Stimulated activated naive CD4-positive, alpha-beta T cell treated with Interleukin-2 at 50 U/mL for 16 hours (primary cell): ENCODE measurements at places on chromosomes 12 and 14.

GRCh38 chr12:7171854-7172253 lies 17.6 kb upstream of the PEX5 start:
- DNase-seq: no peak

DNA sequence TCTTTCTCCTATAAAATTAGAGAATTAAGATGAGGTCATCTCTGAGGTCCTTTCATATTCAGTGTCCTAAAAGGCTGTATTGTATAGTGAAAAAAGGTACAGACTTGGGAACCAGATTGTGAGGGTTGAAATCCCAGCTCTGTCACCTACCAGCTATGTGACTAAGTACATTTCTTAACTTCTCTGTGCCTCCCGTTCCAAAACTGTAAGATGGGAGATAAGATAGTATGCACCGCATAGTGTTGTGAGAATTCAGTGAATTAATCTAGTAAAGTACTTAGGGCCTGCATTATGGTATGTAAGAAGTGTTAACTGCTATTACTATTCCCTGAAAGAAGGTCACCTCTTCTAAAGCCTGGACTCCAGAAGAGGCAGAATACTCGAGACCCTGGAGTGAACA lies 60.6 kb downstream of the GNG2 start:
- no peak for DNase-seq

- DNase-seq: peak; percentile 35
Measured at GRCh38 chr12:45726603-45727300, 2.8 kb upstream of the ARID2 start.

- no peak for DNase-seq
Measured at GRCh38 chr12:3278681-3279414, 201.7 kb downstream of the TSPAN9 start.

DNA sequence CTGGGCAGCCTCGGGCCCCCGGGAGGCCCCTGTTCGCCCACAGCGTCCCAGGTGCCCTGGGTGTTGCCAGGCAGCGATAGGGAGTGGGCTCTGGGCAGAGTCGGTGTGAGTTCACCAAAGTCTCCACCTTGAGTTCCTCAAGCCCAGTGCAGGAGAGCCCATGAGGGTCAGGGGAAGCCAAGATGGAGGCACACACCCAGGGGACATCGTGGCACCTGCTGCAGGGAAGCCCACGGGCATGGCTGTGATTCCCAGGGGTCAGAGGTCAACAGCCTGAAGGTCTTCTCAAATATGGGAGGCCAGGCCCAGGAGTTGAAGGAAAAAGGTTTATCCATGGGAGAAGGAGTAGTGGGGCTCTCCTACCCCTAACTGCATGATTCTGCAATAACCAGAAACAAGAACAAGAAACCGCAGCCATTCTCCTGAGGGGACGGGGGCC lies 148.8 kb downstream of the ADGRD1 start:
- no peak for DNase-seq

GRCh38 chr14:95519699-95520098 lies 3.2 kb upstream of the SYNE3 start:
- DNase-seq: peak; percentile 69

DNA sequence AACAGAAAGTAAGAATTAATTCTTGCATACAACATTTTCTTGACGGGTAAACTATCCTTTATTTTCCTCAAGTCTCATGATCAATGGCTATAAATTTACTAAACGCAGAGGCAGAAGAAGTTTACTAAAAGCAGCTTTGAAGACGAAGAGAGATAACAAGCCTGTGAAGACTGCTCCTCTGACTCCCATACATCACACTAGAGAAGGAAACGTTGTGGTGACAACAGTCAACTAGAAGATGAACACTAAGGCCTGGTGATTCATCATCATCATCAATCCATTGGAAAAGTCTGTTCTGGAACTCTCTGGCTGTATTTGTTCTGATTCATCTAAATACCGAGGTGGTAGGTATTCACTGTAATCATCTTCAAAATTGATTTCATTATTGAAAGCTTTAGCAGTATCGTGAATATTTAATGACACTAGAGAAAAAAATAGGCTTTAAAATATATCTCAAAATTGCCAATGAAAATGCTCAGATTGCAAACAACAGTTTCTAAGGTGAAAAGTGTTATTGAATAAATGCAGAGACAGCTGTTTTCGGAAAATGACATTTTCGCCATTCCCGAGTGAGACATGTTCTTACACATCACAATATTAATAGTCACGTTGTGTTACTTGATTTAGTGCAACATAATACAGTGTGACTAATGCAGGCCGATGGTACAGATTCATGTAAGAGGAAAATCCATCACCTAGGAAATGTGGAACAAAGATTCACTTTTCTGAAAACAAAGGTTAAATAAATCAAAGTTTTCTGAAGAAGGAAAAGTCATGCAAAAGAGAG lies 260.5 kb downstream of the C12orf50 start:
- no peak for DNase-seq

GRCh38 chr12:3313675-3314663 lies 177.0 kb upstream of the PRMT8 start:
- no peak for DNase-seq

DNA sequence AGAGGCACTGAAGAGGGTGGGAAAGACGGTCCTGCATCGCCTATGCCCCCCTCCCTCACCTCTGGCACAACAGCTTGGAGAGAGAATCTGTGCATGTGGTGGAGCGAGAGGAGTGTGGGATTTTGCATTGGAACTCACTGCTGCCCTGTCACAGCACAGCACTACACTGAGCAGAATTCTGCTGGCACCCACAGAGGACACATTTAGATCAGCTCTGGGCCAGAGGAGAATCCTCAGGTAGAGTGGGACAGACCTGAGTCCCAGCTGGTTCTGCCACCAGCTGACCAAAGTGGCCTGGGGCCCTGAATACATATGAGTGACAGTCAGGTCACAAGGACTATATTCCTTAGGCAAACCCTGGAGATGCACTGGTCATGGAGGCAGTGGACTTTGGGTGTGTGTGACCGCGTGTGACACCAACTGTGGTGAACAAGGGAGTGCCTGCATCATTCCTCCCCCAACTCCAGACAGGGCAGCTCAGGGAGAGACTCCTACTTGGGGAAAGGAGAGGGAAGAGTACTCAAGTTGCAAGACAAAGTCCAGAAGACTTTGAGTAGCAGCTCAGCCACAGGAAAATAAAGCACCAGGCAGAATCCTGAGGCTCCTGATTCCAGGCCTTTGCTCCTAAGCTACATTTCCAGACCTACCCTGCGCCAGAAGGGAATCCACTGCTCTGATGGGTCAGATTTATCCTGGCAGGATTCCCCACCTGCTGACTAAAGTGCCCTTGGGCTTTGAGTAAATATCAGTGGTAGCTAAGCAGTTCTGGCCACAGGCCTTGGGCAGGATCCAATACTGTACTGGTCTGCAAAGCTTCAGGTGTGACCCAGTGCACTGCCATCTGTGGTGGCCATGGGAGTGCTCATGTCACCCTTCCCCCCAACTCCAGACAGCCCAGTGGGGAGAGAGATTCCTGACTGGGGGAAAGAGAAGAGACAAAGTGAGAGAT lies 10.6 kb upstream of the ACOT1 start:
- no peak for DNase-seq

GRCh38 chr12:132392389-132393244 lies 63.2 kb upstream of the GALNT9 start:
- DNase-seq: no peak

DNA sequence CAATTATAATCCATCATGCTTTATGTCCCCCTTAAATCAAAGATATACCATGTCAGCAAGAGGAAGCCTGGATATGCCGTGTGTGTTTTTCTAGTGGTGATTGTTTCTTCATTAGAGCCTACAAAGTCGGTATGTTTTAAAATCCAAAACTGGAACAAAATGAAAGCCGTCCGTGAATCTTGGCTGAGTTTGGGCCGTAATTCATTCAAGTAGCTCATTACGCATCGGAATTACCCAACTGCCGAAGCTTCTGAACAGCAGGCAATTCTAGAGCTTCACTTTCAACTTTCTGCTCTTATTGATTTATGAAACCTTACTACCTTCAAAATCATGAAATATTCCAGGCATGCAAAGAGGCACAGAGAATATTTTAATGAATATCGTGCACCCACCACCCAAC lies 224.7 kb downstream of the AACS start:
- DNase-seq: no peak

GRCh38 chr12:104825408-104825807 lies 132.7 kb downstream of the SLC41A2 start:
- no peak for DNase-seq

DNA sequence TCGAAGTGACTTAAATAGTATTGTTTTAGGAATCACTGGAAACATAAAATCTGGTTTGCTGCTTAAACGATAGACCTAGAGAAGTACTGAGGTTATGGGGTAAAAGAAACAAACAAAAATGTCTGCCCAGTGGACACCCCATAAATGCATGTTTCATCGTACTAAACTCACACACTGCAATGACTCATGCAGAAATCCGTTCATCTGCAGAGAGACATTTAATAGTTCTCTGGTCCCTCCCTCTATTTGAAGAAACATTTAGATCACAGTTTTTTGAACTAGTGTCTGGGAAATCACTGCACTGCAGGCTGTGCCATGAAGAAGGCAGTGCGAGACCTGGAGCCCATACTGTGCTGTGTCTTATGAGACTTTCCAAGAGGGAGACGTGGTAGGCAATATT lies 25.5 kb downstream of the SLC17A8 start:
- no peak for DNase-seq

DNA sequence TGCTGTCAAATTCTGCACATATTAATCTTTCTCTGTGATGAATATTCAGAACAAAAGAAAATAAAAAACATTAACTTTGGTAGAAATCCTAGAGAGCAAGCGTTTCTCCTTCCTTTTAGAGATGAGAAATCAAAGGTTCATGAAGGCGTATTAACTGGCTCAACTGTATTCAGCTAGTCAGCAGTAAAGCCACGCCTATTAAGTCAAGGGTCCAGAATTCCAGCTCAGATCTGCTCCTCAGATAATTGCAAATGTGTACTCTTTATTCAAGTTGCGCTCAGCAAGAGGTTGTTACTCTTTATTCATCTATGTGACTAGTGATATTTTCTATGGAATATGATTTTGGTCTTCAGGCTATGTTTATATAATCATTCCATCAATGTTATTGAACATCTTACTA lies 13.1 kb upstream of the POC1B start:
- DNase-seq: no peak

DNA sequence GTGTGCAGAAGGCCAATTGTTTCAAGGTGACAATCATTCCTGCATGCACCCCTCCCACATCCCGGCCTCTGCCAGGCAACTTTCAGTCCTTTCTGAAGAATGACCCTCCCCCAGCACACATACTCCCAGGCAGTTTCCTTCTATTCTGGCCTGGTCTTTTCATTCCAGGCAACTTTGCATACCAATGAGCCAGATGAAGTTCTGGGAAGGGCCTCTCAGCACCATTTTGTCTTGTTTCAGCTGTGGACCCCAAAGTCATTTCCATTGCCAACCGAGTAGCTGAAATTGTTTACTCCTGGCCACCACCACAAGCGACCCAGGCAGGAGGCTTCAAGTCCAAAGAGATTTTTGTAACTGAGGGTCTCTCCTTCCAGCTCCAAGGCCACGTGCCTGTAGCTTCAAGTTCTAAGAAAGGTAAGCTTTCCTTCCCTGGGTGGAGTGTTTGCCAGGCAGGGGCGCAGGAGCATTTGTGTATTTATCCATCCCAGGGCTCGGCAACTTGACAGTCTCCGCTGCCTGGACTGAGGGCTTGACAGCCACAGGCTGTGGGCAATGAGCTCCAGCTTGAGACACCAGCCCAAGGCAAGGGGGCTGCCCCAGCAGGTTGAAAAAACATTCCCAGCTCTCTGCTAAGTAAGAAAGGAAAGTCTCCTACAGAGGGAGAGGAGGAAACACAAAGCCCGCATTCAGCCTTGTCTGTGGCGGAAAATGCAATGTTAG lies 16.4 kb downstream of the BCL2L14 start:
- DNase-seq: no peak

DNA sequence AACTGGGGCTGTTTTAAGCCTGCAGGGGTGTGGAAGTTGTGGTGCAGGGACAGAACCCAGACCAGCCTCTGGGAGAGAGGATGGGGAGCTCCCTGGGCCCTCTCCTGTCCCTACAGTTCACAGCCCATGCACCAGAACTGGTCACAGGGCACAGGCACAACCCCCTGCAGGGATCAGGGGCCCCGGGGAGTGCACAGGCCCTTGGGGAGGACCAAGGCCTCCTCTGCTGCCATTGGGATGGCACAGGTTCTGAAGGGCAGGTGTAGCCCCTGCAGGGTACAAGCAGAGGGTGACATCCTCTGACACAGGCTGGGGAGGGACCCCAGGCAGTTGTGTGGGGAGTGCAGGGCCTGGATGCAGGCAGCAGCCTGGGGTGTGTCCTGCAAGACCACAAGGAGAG lies 66.4 kb upstream of the SFSWAP start:
- no peak for DNase-seq

DNA sequence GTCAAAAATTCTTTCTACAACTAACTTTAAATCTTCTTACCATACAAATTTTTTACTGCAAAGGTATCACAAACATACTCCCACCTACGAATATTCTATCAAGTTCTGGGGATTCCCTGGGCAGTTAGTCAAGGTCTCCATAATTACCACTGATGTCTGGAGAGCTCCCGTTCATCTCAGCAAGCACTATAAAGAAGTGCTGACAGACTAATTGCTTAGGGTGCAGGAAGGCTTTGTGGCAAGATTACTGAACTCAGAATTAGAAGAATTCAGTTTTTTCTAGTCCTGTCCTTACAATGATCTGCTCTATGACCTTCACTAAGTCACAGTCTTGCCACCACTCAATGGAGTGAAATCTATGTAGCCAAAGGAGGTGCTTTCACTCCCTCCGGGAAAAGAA lies 61.5 kb downstream of the DUSP16 start:
- no peak for DNase-seq

- no peak for DNase-seq
Measured at GRCh38 chr12:40184493-40185302, 40.1 kb upstream of the LRRK2 start.

DNA sequence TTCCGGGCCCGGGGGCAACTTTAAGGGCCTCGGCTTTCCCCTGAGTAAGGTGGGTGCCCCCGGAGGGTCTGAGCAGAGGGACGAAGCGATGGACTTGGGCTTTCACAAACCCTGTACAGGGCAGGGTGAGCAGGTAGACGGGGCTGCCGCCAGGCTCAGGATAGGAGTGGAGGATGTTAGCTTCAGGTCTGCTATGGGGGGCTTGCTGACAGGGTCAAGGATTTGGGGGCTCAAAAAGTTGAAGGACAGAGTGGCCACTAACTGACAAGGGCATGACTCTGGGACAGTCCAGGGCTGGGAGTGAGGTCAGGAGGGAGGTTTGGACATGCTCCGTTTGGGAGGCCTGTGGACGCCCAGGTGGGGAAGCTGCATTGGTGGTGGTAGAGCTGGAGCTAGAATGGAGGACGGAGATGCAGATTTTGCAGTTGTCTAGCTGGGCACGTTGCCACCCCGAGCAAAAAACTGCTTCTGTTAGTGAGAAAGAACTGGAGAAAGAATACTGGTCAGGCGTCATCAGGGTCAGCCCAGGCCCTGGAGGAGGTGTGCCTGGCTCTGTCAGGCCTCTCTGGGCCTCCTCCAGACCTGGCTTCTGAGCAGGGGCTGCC lies 113.3 kb downstream of the ADGRD1 start:
- no peak for DNase-seq

GRCh38 chr12:122318607-122319605 lies 52.6 kb upstream of the VPS33A start:
- no peak for DNase-seq

DNA sequence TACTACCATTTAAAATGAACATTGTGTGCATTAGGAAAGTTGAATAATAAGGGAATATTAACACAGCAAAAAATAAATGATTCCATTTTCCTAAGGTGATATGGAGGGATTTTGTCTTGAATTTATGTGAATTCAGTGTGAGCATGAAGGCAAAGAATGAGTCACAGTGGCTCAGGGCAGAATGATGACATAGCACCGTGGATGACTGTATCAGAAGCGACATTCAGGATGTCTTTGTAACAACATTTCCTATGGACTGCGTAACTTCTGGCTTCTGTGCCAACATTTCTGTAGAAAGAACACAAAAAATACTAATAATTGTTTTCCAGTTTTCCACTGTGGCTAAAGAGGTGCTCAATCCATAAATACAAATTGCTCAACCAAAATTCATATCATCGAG lies 54.6 kb downstream of the TTC8 start:
- no peak for DNase-seq
